Natural killer cell (primary cell): ENCODE measurements at places on chromosomes 3 and 15. TPM values are rescaled to one million over a fixed set of nuclear protein-coding genes. Genes with fewer than 3 reads are reported as not detected.

Gene CDC25A
- 0.72 TPM for total RNA-seq

Gene PTH1R
- not detected for total RNA-seq

Gene CALML4
- total RNA-seq: 2.1 TPM

Gene PPP1R14D
- not detected for total RNA-seq

Gene LRRC58
- 21.8 TPM for total RNA-seq

Gene FRMD4B
- total RNA-seq: 19.8 TPM

Gene GPR149
- not detected for total RNA-seq
